ENCODE measurements at places on chromosomes 4 and X.

GRCh38 chr4:71232056-71232430, 106.8 kb upstream of the SLC4A4 start:
- no peak for DNase-seq

- no peak for DNase-seq
Observed at GRCh38 chr4:26842911-26843310, 17.7 kb upstream of the STIM2 start.

DNA sequence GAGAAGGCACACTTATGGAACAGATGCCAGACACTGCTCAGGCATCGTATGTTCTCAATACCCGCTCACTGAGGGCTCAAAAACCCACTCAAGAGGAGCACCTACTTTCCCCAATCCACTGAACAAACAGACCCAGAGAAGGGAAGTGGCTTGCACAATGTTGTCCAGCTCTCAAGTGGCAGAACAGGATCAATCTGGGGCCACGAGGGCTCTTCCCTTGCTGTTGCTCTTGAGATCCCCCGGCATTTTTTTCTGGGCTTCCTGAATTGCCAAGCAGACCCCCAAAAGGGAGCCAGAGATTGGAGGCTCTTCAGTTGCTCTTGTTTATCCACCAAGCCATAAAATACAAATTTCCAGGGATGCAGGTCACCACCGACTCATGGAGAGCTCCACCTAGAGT, 35.7 kb downstream of the IDS start:
- no peak for DNase-seq

- no peak for DNase-seq
Observed at GRCh38 chrX:2478546-2479419, 22.0 kb downstream of the DHRSX start.

DNA sequence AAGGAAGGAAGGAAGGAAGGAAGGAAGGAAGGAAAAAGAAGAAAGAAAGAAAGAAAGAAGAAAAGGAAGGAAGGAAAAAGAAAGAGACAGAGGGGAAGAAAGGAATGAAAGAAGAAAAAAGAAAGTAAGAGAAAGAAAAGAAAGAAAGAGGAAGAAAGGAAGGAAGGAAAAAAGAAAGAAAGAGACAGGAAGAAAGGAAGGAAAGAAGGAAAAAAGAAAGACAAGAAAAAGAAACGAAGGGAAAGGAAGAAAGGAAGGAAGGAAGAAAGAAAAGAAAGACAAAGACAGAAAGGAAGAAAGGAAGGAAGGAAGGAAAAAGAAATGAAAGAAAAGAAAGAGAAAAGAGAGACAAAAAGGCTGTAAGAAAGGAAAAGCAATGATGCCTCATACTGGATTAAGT, 101.1 kb upstream of the PPP2R3B start:
- no peak for DNase-seq

DNA sequence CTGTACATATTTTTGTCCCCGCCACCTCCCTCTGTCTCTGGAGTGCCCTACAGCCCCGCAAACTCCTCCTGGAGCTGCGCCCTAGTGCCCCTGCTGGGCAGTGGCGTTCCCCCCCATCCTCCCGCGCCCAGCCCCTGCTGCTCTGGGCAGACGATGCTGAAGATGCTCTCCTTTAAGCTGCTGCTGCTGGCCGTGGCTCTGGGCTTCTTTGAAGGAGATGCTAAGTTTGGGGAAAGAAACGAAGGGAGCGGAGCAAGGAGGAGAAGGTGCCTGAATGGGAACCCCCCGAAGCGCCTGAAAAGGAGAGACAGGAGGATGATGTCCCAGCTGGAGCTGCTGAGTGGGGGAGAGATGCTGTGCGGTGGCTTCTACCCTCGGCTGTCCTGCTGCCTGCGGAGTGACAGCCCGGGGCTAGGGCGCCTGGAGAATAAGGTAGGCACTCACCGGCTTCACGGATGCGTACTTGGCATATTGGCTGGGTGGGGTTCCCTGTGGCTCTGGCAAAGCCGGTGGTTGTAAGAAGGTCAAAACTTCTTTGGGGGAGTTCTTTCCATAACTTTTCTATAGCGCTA, 653 bp downstream of the HHIP start:
- DNase-seq, result no peak

- DNase-seq, result no peak
Observed at GRCh38 chrX:135463937-135464336, 42.2 kb downstream of the SMIM10L2A start.

DNA sequence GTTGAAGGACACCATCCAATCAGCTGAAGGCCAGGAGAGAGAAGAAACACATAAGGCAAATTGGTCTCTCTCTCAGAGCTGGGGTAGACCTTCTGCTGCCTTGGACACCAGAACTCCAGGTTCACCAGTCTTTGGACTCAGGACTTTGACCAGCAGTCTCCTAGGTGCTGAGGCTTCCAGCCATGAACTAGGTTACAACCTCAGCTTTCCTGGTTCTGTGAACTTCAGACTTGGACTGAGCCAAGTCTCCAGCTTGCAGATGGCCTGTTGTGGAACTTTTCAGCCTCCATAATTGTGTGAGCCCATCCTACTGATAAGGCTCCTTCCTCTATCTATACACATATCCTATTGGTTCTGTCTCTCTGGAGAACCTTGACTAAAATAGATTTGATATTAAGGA, 20.6 kb upstream of the BBS12 start:
- no peak for DNase-seq

DNA sequence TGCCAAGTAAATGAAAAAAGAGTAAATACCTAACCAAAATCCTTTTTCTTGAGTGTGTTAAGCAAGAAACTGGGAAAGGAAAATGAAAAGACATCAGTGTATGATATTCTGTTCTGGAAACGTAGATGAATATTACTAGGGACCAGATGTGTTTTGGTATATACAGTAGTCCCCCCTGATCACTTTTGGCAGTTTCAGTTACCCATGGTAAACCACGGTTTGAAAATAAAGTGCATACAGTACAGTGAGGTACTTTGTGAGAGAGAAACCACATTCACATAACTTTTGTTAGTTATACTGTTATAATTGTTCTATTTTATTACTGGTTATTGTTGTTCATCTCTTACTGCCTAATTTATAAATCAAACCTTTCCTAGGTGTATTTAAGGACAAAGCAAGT, 250.9 kb downstream of the TENM3 start:
- no peak for DNase-seq

GRCh38 chrX:112832481-112833095, 8.0 kb downstream of the AMOT start:
- no peak for DNase-seq

DNA sequence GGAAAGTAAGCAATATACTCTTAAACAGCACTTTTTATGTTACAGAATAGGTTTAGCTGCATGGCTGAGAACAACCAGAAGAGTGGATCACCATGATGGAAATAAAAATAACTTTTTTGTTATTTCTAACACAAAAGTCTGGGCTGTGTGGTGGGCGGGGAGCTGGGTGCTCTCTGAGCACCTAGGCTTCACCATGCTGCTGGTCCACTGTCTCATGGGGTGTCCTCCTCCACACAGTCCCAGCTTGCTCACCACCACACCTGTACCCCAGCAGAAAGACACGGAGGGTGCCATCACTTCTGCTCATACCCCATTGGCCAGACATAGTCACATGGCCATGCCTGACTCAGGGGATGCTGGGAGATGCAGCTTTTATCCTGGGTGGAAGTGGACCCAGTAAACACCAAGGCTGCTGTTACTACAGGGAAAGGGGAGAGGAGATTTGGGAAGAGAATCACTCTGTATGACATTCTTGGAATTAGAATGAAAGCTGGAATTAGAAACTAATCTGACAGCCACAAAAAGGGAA, 45.0 kb downstream of the CPZ start:
- no peak for DNase-seq

DNA sequence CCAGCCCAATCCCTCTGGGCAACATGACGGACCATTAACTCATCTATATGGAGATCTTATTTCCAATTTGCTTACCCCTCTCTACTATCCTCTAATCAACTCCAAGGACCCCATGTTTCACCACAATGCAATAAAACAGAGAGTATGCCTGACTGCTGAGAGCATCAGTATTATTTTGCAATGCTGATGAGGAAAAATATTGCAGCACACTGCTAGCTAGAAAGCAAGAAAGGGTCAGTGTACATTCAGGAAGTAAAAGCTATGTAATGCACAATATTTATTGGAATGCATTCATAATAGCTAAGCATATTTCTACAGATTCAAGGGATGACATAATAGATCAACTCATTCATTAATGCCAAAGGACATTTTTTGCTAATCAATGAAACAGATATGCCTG, 33.2 kb downstream of the ARAP2 start:
- no peak for DNase-seq

- DNase-seq, result no peak
Observed at GRCh38 chr4:86939729-86940575, 5.1 kb downstream of the AFF1 start.

- DNase-seq, result no peak
Observed at GRCh38 chr4:173591760-173592159, 61.7 kb upstream of the HAND2 start.

DNA sequence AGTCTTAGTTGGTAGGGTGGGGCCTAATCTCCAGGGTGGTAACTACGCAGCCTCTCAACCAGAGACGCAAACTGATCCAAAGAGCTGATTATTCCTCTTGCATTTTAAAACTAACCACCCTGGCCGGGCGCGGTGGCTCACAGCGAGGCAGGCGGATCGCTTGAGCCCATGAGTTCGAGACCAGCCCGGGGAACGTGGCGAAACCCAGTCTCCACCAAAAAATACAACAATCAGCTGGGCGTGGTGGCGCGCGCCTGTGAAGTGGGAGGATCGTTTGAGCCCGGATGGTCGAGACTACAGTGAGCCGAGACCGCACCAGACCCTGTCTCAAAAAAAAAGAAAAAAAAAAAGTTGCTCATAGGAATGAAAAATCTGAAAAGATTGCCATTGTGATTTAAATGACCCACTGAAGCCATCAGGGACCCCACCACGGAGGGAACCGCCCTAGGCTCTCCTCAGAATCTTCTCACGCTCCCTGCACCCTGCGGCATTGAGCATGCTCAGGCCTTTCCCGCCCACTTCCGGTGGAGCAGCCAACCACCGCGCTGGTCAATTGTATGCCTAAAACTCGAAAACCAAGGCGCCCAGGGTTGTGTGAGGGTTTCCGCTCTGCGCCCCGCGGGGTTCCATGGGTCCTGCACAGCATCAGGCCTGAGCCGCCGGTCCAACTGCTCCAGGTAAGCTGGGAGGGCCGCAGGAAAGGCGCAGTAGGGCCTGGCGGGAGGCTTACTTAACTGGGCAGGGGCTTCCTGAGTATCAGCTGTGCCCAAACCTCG, at the start of gene TRIM60:
TSS of gene TRIM60 (plus strand) at position 564 of the 776 bp plus-strand sequence. CDS start 8,074 bp downstream, outside the sequence.
- no peak for DNase-seq

- DNase-seq, result no peak
Observed at GRCh38 chr4:148454835-148455234, 12.6 kb upstream of the NR3C2 start.

GRCh38 chr4:69589884-69590283, 49.6 kb downstream of the UGT2A2 start:
- no peak for DNase-seq

DNA sequence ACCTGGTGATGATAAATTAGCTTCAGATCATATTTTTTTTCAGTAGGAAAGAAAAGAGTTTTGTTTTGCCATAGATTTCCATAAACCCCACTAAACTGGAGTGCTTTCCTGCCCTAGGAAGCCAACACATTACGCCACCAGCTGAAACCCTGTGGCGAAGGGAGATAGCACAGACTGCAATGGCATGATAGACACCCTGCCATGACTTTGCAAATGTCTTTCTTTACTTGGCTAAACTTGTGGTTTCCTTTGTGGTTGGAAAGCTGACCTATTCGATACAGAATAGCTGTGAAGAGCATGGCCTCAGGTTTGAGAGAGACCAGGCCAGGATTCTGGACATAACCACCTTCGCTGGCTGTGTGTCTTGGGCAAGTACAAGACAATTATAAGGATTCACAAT, 19.1 kb downstream of the MFAP3L start:
- DNase-seq, result no peak

GRCh38 chr4:107094332-107094731, 58.2 kb upstream of the DKK2 start:
- no peak for DNase-seq

DNA sequence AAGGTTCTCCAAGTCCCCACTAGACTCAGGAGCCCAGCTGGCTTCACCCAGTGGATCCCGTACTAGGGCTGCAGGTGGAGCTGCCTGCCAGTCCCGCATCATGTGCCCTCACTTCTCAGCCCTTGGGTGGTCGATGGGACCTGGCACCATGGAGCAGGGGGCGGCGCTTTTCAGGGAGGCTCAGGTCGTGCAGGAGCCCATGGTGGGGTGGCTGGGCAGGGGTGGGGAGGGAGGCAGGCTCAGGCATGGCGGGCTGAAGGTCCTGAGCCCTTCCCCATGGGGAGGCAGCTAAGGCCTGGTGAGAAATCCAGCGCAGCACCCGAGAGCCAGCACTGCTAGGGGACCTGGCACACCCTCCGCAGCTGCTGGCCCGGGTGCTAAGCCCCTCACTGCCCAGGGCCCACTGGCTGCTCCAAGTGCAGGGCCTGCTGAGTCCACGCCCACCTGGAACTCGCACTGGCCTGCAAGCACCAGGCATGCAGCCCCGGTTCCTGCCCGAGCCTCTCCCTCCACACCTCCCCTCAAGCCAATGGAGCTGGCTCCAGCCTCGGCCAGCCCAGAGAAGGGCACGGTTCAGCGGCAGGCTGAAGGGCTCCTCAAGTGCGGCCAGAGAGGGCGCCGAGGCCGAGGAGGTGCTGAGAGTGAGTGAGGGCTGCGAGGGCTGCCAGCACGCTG, 72.7 kb upstream of the SLIT2 start:
- no peak for DNase-seq

GRCh38 chr4:94378047-94378446, 35.4 kb upstream of the HPGDS start:
- DNase-seq, result no peak

DNA sequence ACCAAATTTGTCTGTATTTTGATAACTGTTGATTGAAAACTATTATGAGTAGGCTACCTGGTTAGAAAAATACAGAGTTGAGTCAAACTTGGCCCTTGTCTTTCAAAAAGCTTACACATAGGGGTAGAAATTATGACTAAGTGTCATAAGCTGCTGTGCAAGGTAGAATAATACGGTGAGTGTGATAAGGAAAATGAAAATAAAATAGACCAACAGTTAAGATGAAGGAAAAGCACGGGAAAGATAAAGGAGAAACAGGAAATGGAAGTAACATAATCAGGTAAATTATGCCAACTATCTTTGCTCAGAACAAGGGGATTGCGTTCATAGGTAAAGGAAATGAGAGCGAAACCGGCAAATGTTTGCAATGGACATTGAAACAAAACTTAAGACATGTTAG, 302.5 kb downstream of the PCDH7 start:
- no peak for DNase-seq

- no peak for DNase-seq
Observed at GRCh38 chr4:151202851-151203455, 74.0 kb upstream of the PRSS48 start.

DNA sequence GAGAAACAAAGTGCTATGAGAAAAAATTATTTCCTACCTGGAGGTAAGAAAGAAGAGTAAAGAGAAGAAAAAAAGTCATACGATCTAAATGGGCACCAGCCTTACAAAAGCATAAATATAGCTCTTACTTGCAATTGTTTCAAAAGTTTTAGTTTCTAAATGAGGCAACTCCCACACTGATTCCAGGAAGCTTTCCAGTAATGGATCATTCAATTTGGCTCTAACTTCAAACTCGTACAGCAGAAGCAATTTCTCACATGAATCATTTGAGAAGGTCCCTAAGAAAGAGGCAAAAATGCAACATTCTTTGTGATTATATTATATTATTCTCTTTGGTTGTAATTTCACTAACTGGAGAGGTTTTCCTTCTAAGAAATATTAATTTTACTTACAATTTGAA, 109.9 kb downstream of the DLG3 start:
- DNase-seq, result no peak
